Effector memory CD4-positive, alpha-beta T cell (primary cell): ENCODE measurements at places on chromosomes 13 and 19.

- H3K27me3 ChIP-seq: no peaks in the 10 kb centered on the region
- no peak overlapping the region for H3K27ac ChIP-seq
- peaks cover 12% of the 10 kb centered on the region for H3K36me3 ChIP-seq
- no peak for DNase-seq
These were observed 7.3 kb downstream of the RPS16 start for GRCh38 chr19:39428283-39429112.

- H3K27me3 ChIP-seq: no peaks in the 10 kb centered on the region
- H3K4me3 ChIP-seq: no peak overlapping the region
- H3K27ac ChIP-seq: no peak overlapping the region
- no peaks in the 10 kb centered on the region for H3K36me3 ChIP-seq
- no peak for DNase-seq
These were observed 123.3 kb downstream of the RAB20 start for GRCh38 chr13:110438211-110438610.

GRCh38 chr13:45149964-45150363, 29.7 kb downstream of the GTF2F2 start:
- no peaks in the 10 kb centered on the region for H3K36me3 ChIP-seq
- no peak for DNase-seq
- H3K27ac ChIP-seq: no peak overlapping the region
- no peaks in the 10 kb centered on the region for H3K4me1 ChIP-seq
- no peak overlapping the region for H3K4me3 ChIP-seq
- H3K27me3 ChIP-seq: no peaks in the 10 kb centered on the region

DNA sequence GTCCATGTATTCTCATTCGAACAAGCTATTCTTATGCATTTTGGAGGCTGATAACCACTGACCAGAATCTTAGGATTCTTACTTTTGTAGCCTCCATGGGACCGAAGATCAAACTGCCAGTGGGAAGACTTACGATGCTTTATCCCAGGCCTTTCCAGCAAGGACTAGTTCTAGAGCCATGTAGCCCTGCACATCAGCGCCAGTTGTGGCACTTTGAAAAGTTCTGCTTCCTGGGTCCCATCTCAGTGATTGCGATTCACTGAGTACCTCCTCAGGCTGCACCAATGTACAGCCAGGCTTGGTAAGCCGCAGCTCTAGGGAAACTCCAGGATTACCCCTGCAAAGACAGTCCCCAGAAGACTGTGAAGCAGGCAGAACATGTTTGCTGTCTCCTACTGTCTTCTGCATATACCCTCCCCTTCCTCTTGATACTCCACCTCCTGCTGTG, 18.9 kb upstream of the ENOX1 start:
- no peaks in the 10 kb centered on the region for H3K27me3 ChIP-seq
- H3K4me1 ChIP-seq: no peaks in the 10 kb centered on the region
- no peak for DNase-seq

GRCh38 chr19:3397266-3398022, 31.1 kb downstream of the NFIC start:
- H3K27me3 ChIP-seq: no peaks in the 10 kb centered on the region
- no peak for DNase-seq
- H3K4me3 ChIP-seq: no peak overlapping the region

DNA sequence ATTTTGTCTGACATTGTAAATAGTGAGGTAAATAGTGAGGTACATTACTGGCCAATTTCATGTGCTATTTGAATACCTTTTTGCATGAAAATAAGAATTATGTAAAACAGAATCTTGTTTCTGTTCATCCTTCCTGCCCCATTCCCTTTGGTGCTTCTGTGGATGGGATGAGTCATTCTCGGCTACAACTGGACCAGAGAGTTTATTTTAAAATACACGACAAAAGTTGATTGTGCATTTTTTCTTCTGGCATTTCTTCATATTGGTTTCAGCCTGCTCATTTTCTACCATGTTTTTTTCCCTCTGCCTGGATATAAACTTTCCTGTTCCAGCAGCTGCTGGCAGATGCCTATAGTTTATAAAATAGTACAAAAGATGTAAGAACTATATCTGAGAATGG, 107.5 kb downstream of the CYSLTR2 start:
- H3K27ac ChIP-seq: no peak overlapping the region
- no peak for DNase-seq
- H3K4me1 ChIP-seq: no peaks in the 10 kb centered on the region

DNA sequence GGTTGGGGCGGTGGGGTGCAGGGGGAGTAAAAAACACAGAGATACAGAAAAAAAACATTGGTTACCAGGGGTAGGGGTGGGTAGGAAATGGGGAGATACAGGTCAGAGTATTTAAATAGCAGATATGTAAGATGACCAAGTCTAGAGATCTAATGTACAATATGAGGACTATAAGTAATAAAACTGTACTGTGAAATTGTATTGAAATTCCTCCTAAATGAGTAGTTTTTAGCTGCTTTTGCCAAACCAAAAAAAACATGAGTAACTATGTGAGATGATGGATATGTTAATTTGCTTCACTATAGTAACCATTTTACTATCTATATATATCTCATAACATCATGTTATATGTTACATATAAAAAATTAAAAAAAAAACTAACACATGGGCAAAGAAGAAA, 29.6 kb downstream of the VWA8 start:
- no peak overlapping the region for H3K27ac ChIP-seq
- DNase-seq: no peak
- H3K4me1 ChIP-seq: no peaks in the 10 kb centered on the region

DNA sequence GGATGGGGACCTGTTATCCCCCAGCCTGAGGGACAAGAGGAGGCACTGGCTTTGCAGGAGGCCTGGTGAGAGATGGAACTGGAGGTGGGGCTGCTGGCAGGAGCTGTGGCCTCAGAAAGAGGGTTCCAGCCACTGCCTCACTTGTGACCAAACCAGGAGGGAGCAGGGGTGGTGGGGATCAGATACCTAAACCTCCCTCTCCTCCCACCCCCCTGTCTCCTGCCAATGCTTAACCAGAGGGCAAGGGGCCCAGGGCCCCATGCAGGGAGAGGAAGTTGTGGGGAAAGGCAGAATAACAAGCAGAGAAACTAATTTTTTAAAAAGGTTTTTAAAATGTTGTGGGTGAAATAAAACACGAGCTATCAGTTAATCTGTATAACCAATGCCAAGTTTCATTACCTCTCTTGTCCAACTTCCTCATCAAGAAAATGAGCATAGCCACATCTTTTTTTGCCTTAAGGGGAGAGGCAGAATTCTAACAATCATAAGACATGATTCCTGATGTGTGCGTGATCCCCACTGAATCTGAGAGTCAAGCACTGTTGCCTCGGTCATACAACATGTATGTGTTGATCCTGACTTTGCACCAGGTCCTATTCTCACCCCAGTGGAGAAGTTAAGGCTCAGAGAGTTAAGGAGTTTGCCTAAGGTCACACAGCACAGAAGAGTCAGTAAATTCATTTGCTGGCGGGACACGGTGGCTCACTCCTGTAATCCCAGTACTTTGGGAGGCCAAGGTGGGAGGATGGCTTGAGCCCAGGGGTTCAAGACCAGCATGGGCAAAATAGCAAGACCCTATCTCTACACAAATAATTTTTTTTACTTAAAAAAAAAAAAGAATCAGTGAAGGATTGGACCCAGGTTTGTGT, 12.9 kb downstream of the FXYD5 start:
- H3K4me3 ChIP-seq: no peak overlapping the region
- H3K4me1 ChIP-seq: peaks cover 25% of the 10 kb centered on the region
- DNase-seq: no peak
- H3K27me3 ChIP-seq: no peaks in the 10 kb centered on the region

DNA sequence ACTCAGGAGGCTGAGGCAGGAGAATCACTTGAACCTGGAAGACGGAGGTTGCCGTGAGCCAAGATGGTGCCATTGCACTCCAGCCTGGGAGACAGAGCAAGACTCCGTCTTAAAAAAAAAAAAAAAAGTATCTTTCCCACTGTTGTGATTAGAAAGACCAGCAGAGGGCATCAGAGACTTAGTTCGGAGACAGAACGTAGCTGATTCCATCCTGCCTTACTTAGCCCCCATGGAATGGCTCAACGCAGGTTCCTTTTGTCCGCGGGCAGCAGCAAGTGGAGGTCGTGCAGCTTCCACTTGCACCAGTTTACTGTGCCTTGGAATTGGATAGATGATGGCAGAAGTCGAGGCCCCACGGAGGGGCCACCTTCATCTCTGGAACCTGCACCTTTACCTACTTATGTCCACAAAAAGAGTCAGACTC, 8.1 kb downstream of the TIMM29 start:
- H3K36me3 ChIP-seq: peaks cover 5% of the 10 kb centered on the region
- H3K4me3 ChIP-seq: no peak overlapping the region
- no peak overlapping the region for H3K27ac ChIP-seq
- H3K27me3 ChIP-seq: no peaks in the 10 kb centered on the region

DNA sequence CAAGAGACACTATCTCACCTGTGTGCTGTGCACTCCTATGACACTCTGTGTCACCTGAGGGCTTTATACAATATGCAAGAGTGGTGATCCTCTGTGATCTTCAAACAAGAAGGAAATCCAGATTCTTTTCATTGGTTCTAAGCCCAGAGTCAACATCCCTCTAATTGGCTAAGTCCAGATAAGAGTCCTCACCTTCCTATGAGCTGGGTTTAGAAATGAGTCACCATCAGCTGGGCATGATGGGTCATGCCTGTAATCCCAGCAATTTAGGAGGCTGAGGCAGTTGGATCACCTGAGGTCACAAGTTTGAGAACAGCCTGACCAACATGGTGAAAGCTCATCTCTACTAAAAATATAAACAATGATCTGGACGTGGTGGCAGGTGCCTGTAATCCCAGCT, 144.4 kb downstream of the ZNF675 start:
- H3K4me3 ChIP-seq: no peak overlapping the region
- H3K4me1 ChIP-seq: no peaks in the 10 kb centered on the region
- H3K27ac ChIP-seq: no peak overlapping the region
- no peak for DNase-seq

DNA sequence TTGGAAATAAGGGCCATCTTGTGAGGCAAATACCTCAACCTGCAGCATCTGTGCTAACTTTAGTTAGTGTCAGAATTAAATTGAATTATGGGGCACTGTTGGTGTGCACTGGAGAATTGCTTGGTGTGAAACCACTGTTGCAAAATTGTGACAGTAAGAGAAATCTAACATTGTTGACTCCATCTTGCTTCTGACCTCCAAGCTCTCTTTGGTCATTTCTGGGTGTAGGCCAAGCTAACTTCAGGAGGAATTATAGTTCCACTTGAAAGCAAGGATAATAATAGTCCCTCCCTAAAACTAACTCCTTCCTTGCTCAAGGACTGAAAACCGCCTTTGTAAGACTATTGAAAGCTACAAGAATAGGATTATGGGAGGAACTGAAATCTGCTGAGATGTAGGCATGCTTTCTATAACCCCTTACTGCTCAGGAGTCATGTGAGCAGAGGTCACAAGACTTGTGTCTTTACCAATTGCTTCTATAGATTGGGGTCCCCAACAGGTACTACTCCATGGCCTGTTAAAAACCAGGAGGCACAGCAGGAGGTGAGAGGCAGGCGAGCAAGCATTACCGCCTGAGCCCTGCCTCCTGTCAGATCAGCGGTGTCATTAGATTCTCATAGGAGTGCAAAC, 24.9 kb upstream of the GAS6 start:
- DNase-seq: no peak
- no peak overlapping the region for H3K27ac ChIP-seq
- no peaks in the 10 kb centered on the region for H3K36me3 ChIP-seq
- H3K4me1 ChIP-seq: no peaks in the 10 kb centered on the region
- no peak overlapping the region for H3K4me3 ChIP-seq

DNA sequence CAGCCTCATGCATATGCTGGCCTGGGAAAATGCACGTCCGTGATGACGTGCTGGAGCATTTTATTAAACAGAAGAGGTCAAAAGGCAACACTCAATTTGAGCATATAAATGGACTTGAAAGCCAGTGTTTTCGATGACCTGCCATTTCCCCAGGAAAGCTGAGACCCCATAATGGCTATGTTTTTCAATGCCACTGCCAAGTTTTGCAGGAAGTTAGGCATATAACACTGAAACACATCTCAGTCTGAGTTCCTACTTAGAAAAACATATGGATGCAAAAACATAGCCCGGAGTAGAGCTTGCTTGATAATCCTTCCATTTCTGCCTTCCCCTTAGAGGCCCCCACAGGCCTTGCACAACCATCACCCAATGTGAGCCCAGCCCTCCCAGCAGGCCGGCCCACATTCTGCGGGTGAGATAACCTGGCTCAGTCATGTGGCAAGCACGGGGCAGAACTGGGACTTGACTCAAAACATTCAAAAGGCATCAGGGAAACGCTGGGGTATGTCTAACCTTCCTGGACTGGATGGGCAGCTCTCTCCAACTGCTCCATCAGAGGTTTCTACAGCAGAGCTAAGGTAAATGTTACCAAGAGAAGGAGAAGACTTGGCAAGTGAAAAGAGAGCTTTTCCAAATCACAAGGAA, 24.9 kb downstream of the EPS15L1 start:
- no peaks in the 10 kb centered on the region for H3K27me3 ChIP-seq
- H3K27ac ChIP-seq: no peak overlapping the region
- DNase-seq: no peak
- no peaks in the 10 kb centered on the region for H3K4me1 ChIP-seq
- no peak overlapping the region for H3K4me3 ChIP-seq
- H3K36me3 ChIP-seq: no peaks in the 10 kb centered on the region

DNA sequence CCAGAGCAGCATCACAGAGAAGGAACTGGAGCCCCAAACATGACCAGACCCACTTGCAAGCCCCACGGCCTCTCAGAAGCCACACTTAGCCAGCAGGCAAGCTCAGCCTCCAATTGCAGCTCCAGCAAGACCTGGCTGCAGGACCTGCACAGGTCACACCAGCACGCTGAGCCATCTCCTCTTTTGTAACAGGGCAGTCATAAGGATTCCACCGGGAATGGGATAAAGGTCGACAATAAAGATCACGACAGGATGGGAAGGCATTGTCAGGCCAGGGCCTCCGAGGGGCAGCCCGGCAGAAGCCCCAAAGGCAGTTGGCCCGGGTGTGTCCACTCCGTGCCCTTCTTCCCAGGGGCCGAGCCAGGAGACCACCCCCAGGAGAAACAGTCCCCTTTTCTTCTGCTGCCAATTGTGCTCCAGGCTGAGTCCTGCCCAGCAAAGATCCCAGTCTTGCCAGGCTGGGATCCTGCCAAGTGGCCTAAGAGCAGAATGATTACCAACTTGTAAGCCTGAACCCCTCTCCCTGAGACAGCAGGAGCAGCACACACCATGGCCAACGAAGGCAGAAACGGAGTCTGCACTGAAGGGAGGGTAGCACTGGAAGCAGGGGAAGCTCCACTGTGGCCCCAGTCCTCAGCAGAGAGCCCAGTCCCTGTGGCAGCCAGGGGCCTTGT, 12.5 kb downstream of the PEPD start:
- no peak overlapping the region for H3K27ac ChIP-seq
- no peak for DNase-seq
- H3K27me3 ChIP-seq: no peaks in the 10 kb centered on the region

GRCh38 chr19:15291548-15292021, 40.8 kb downstream of the BRD4 start:
- no peaks in the 10 kb centered on the region for H3K27me3 ChIP-seq
- no peak overlapping the region for H3K27ac ChIP-seq
- H3K4me1 ChIP-seq: peaks cover 83% of the 10 kb centered on the region

GRCh38 chr19:42245231-42245630, 2.8 kb upstream of the GSK3A start:
- peaks cover 25% of the 10 kb centered on the region for H3K4me1 ChIP-seq
- peaks cover 10% of the 10 kb centered on the region for H3K36me3 ChIP-seq
- H3K4me3 ChIP-seq: no peak overlapping the region
- DNase-seq: no peak
- H3K27ac ChIP-seq: peak overlapping the region; percentile 77

GRCh38 chr13:36819739-36820090, 693 bp downstream of the RFXAP start:
- H3K36me3 ChIP-seq: no peaks in the 10 kb centered on the region
- no peaks in the 10 kb centered on the region for H3K27me3 ChIP-seq
- no peak for DNase-seq
